Stimulated activated CD4-positive, alpha-beta T cell treated with anti-CD3 and anti-CD28 coated beads, Interleukin-15, amount 100 ng/mL, for 48 hours (primary cell): ENCODE measurements at places on chromosomes 12 and 14.
A peak's percentile ranks its signal among the peaks of the same experiment; 100 is the strongest.

DNA sequence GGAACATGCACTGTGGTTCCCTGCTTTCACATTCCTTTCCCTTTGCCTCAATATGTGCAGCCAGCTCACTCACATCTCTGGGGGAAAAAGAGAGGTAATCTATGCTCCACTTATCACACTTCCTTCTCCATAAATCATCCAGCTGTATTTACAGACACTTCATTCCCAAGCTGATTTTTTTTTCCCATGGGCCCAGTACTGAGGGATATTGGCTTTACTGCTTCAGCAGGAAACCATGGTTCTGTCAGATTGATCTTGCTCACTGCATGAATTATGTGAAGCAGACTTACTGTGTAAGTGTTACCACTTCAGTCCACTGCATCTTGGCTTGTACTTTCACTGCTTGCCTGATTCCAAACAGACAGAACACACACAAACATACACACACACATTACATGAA is 555.6 kb downstream of the CCER1 start:
- DNase-seq, result no peak

DNA sequence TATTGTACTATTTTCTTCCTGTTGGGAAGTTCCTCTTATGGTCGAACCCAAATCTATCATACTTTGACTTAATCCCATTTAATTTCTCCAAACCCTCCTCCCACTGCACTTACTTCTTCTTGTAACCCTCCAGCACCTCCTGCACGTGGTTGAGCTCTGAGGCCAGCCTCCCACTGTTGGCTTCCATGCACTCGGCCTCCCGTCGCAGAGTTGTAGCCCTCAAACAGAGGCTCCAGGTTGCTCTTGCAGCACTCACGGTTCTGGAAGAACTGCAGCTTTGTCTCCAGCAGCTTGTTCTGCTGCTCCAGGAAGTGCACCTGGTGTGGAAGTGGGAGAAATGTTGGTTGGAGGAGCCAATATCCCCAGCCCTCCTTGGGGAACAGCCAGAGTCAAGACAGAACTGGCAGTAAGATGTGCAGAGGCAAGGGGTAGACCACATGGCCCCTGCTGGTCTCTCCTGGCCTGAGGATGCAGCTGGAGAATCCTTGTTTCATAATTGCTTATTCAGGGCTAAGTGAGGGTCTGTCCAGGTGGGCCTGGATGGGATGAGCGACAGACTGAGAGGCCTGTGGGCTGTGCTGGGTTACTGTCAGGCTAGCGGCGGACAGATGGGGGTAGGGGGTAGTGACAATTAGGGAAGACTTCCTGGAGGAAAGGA is 18.4 kb upstream of the KRT86 start:
- DNase-seq, result no peak

- no peak for DNase-seq
Measured at GRCh38 chr12:124428136-124428791, 133.4 kb downstream of the RFLNA start.

GRCh38 chr12:6639151-6639801 is 3.5 kb upstream of the LPAR5 start:
- DNase-seq, result no peak

DNA sequence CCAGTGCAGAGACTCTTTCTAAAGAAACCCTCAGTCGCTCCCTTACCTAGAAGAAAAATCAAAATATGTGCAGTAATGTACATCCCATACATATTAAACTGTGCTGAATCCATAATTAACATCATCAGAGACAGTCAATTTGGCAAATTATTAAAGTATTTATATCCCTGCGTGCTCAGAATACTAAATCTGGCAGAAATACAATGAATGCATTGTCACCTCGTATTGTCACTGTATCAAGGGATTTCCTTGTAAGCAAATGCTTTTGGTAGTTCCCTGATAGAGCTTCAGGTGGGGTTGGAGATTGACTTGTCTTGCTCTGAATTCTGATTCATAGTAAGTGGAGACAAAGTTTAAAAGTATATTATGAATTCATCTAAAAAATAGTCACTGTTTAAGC is 319.1 kb downstream of the PPFIA2 start:
- no peak for DNase-seq

GRCh38 chr14:102049258-102050025 is 37.4 kb downstream of the HSP90AA1 start:
- no peak for DNase-seq

DNA sequence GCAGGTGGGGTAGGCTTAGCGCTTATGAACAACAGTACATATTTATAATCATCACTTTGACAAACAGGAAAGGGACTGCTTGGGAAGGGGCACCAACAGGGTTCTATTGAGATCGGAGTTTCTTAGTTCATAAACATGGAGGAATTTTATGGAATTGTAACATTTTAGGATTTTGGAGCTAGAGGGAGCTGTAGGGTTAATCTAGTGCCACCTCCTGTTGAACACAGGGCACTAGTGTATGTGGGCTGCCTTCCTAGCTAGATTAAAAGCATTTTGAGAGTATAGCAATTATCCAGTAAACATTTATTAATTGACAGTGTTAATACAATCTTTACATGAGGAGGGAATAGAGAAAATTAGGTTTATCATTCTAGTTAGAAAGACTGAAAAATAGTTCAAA is 23.1 kb upstream of the TBC1D30 start:
- DNase-seq, result no peak

- no peak for DNase-seq
Measured at GRCh38 chr14:54138354-54139038, 181.9 kb upstream of the BMP4 start.

DNA sequence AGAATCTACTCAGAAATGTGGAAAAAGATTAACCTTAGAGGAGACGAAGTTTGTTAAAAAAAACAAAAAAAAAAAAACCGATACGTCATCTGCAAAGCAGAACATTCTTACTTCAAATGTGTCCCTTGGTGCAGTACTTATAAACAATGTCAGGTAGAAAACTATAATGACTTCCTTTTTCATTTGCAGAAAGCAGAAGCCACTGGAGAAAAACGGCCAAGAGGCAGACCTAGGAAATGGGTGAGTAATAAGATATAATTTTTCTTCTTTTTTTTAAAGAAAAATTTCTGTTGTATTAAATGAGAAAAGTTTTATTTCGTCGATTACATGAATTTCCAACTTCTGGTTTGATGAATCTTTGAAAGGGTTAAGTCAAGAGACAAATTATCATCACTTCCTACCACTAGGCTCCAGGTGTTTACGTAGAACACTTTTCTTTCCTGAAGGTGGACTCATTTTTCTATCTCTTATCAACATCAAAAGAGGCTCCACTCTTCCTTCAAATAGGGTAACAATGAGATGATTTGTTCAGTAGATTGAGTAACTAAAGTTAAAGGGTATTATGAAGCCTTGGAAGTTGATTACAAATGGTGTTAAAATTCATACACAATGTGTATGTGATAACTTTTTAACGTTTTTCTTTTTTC is 14.2 kb downstream of the HMGA2 start:
- no peak for DNase-seq

GRCh38 chr12:131077931-131078391 is 124.3 kb downstream of the ADGRD1 start:
- DNase-seq, result no peak

GRCh38 chr12:79360286-79360685 is 330.5 kb downstream of the PAWR start:
- DNase-seq, result no peak

DNA sequence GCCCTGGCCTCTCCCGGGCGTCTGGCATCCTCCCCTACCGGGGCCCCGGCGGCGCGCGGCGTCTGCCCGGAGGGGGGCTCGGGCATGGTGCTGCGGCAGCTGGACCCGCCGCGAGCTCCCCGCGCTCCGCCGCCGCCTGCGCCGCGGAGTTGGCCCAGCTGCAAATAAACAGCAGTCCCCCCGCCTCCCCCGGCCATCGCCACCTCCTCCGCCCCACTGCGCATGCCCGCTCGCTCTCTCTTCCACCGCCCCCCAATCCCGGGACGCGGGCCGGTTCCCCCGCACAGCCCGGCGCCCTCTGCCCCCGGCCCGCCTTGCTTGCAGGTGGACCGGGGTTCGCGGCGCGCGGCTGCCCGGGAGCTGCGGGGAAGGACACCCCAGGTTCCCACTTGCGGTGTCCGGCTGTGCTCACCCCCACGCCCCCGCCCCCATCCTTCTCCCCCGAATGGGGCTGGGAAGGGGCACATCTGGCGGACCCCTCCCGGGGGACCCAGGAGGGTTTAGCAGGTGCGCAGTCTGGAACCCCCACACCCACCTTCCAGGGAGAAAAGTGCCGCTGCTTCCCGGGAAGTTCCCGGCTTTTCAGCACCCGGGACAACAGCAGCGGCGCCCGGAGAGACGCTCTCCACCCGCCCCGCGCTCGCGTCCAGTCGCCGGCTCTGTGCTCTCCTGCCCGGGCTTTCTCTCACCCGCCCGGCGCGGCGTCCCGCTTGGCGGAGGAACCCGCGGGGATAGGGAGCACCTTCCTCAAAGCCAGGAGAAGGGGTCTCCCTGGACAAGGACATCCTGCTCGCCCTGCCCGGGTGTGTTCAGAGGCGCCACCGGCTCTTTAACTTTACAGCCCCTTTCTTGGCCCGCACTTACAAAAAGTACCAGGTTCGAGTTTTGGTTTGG is at the start of gene TMTC1:
TMTC1 (minus strand) TSS at position 170 of the 894 bp plus-strand sequence. CDS start 191 bp downstream, outside the sequence.
- DNase-seq, result no peak

DNA sequence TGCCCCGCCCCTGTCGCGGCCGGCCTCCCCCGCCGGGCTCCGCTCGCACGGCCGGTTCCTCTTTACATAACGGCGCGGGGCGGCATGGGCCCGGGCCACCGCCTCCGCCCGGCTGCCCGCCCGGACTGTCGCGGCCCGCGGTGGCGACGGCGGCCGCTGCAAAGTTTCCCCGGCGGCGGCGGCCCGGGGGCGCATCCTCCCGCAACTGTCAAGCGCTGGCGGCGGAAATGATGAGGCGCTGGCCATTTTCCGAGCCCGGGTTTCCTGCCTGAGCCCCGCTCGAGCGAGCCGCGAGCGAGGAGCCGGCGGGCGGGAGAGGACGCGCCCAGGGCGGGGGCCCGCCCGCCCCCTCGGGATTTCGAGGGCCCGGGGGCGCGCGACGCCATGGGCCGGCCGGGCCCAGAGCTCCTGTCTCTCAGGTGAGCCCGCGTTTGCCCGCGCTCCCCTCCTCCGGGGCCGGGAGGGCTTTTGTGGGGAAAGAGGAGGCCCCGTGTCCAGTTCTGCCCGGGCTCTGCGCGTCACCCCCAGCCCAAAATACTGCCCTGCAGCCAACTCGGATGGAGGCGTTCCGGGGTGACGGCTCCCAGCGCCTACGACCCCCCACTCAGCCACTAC is at the start of gene SH2B3:
SH2B3 (plus strand) TSS at position 65 of the 615 bp plus-strand sequence. CDS start 12,223 bp downstream, outside the sequence.
- DNase-seq, result peak; percentile 66

GRCh38 chr14:44995770-44996294 is 33.8 kb downstream of the TOGARAM1 start:
- no peak for DNase-seq

- DNase-seq, result no peak
Measured at GRCh38 chr12:70043490-70044138, 199.6 kb upstream of the CNOT2 start.

DNA sequence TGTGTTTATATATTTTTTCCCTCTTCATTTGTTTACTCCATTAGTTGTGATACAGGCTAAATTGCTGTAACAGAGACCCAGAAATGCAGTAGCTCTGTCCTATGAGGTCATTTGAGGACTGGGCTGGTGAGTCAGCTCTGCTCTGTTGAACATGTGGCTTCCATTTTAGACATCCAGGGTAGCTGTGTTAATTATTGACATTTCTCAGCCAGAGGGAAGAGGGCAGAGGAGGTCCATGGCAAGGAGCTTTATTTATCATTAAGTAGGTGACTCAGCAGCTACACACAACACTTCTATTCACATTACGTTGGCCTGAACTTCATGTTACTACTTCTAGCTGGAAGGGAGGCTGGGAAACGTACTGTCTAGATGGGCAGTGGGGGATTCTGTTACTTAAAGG is 85.4 kb downstream of the PTCSC3 start:
- no peak for DNase-seq

DNA sequence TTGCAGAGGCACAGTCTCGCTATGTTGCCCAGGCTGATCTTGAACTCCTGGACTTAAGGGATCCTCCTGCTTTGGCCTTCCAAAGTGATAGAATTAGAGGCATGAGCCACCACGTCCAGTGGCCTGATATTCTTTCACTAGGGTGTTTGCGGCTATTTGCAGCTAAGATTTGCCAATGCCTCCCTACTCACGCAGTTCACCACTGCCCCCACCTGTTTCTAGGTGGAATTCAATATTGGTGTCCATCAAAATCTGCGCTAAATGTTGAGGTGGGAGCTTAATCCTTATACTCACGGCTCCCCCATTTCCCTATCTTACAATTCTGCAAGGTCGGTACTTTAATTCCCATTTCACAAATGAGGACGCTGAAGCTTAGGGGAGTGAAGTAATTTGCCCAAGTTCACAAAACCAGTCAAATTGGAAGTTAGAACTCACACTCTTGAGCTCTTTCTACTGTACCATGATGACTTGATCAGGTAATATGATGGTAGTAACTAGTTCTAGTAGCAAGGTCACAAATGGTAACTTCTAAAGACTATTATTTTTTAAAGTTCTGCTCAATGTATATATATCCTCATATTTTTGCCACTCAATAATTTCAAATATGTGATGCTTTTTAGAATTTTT is 22.1 kb upstream of the LRRC9 start:
- DNase-seq, result no peak

DNA sequence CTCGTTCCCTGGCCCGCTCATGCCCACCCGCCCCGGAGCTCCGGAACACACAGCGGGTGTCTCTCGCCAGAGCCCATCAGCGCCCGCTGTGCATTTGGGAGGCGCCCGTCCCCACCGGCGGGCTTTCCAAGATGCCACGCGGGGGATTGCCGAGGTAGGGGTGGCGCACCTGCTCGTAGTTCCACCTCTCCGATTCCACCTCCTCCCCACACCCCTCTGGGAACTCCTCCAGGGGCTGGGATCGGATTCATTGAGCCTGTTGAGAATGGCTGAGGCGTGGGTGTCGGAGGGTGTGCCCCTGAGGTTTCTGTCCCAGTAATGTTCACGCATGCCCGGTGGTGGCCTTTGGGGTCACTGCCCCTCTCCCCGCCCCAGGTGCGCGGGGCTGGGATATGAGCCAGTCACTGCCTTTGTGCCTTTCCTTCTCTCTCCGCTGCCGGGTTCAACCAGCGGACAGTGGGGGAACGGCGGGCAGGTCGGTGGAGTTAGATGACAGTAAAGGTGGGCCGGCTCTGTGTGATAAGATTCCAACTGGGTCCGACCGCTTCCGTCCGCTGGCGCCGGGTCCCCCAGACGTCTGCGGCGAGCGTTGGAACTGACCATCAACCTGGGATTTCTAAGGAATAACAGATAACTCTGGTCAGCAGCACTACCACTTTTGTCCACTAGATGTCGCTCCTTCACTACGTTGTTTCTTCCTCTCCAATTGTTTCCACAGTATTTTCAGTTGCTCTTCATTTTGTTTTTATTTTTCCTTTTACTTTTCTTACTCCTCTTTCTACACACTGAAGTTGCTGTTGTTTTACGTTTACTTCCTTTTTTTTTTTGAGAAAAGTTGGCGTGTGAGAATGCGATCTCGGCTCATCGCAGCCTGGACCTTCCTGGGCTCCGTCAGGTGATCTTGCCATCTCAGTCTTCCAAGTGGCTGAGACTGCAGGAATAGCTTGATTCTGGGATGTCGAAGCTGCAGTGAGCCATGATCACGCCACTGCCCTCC is 178.1 kb upstream of the ALG10B start:
- DNase-seq, result peak; percentile 43
